ENCODE measurements at places on chromosomes 7 and 10.

GRCh38 chr10:129322933-129323820 is 143.9 kb upstream of the MGMT start:
- DNase-seq: no peak

- no peak for DNase-seq
These were observed 143.5 kb upstream of the IMMP2L start for GRCh38 chr7:111705807-111706206.

GRCh38 chr7:142168746-142169145 is 57.2 kb downstream of the MGAM2 start:
- DNase-seq: no peak

GRCh38 chr10:75408911-75409885 is 7.6 kb upstream of the ZNF503 start:
- DNase-seq: peak; percentile 85

DNA sequence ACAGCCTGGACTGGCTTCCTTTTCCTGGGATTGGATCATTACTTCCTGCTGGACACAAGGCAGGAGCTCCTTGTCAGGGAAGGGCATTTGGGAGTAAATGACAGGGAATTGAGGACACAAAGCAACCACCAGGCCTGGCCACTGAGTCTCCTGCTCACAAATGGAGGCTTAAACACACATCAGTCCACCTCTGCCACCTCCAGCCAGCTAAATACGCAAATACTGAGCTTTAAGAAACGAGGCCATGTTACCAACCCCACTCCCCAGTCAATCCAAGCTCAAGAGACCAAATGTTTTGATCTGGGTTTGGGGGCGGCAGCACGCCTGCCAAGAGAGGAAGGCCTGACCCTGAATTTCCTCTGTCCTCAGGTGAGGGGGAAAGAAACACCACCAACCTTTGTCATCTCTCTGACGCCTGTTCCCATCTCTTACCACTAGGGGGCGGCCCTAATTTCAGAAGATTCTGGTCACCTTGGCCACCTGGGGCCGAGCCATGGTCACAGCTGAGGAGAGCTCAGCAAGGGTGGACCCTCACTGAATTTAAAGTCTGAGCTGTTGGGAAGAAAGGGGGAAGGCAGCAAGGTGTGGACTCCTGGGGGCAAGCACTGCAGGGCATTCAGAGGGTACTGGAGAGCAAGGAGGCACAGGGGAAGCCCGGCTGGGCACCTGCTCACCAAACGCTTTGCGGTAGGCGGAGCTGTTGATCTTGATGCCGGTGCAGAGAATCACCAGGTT is 16.5 kb downstream of the AIFM2 start:
- DNase-seq: no peak

- DNase-seq: no peak
These were observed 290.3 kb downstream of the TNS3 start for GRCh38 chr7:47291461-47292081.

- no peak for DNase-seq
These were observed 11.9 kb downstream of the STEAP1B start for GRCh38 chr7:22487978-22488642.

- no peak for DNase-seq
These were observed 24.0 kb upstream of the GTF2I start for GRCh38 chr7:74633451-74633921.

GRCh38 chr10:3783682-3784432 is 1.2 kb downstream of the KLF6 start:
- DNase-seq: no peak

GRCh38 chr10:86205306-86206239 is 161.0 kb downstream of the GRID1 start:
- peak; percentile 71 for DNase-seq

- DNase-seq: no peak
These were observed 594.4 kb upstream of the VSTM2A start for GRCh38 chr7:53947732-53948131.

DNA sequence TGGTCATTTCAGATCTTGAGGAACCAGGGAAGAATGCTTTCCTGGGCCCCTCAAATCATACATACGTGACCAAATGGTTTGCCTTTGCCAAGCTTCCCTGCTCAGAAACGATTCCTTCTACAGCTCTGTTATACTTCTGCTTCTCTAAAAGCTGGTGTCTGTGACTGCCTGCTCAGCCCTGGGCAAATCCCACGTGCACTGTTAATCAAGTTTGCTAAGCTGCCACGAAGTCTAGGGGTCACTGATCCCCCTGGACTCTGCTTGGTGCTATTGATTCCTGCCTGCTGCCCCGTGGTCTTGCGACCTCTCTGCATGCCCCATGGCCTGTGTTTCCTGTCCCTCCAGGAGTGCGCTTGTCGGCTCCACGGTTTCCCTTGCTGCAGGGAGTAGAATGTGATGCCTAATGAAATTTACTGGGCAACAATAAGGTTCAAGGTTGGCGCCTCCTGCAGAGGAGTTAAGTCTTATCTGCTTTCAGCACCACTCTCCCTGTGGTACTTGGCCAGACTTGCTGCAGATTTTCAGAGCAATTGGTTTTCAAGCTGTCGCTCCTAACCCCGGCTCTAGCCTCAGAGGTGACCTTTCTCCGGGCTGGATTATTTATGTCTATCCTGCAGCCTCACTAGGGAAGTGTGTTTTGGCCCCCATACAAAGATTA is 201.6 kb upstream of the FZD8 start:
- no peak for DNase-seq

DNA sequence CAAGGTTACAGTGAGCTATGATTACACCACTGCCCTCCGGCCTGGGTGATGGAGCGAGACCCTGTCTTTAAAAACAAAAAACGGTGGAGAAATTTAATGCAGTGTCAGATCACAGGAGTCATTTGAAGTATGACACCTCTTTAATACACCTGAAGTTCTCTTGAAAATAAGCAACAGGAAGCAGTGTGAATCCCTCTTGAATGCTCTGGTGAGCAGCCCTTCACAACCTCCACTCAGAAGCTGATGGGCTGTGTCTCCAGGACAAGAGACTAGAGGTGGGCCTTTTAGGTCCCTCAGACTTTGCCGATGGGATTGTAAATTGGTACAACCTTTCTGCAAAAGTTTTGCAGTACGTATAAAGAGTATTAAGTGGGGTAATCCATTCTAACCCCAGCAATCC is 50.1 kb downstream of the CYP26A1 start:
- no peak for DNase-seq

DNA sequence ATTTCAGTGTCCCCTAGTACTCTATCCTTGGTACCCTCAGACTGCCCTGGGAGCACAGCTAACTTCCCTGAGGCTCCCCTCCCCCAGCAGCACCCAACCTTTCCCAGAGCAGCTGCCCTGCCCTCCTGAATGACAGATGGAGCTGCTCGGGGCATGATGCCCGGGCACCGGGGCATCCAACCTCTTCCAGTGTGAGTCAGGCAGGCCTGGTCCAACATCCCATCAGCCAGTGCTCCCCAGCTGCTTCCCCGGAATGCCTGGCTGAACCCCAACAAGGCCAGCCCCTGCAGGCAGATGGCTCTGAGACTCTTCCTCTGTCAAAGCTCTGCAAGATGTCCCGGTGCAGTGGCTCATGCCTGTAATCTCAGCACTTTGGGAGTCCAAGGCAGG is 11.9 kb upstream of the TSPAN15 start:
- DNase-seq: no peak

DNA sequence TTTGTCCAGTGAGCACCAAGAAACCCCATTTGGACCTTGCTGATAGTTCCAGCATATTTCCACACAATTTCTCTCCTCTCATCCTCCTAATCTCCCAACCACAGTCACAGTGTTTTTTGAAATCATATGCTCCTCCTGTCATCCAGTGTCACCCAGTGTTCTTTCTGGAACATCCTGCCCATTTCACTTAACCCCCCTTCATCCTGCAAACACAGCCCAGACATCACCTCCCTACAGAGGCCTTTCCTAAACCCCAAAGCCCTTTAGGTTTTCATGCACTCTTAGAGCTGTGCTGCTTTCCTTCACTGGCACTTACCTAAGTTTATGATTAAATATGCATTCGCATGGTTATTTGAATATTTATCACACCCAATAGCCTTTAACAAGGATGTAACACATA is 1158.0 kb upstream of the C7orf33 start:
- DNase-seq: no peak

DNA sequence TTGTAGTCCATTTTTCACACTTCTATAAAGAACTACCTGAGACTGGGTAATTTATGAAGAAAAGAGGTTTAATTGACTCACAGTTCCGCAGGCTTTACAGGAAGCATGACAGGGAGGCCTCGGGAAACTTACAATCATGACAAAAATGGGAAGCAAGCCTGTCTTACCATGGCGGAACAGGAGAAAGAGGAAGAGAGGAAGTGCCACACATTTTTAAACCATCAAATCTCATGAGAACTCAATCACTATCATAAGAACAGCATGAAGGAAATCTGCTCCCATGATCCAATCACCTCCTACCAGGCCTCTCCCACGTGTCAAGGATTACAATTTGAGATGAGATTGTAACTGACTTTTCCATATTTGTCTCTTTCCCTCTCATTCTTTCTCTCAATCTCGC is 9.3 kb upstream of the PNPLA8 start:
- no peak for DNase-seq

DNA sequence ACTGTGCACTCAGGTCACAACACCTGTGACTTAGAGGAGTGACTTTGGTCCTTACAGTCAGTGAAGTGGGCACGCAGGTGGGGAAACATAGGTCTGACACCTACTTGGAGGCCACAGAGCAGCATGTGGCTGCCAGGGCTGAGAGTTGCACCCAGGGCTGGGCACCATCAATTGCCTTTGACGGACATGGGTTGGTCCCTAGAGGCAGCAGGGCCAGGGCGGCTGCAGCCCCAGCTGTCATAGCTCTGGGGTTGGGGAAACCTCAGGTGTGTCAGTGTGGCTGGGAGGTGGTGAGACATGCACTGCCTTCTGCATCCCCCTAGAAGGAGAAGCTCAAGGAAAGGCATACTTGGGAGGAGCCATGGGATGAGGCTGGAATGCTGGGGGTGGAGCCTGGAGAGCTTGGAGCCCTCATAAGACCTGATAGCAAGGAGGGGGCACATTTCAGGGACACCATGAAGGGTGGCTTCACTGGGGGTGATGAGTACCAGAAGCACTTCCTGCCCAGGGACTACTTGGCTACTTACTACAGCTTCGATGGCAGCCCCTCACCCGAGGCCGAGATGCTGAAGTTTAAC is at the start of gene INMT:
Gene INMT (plus strand): TSS at position 440 of the 578 bp plus-strand sequence. CDS start 16 bp downstream, at position 456.
- DNase-seq: no peak

DNA sequence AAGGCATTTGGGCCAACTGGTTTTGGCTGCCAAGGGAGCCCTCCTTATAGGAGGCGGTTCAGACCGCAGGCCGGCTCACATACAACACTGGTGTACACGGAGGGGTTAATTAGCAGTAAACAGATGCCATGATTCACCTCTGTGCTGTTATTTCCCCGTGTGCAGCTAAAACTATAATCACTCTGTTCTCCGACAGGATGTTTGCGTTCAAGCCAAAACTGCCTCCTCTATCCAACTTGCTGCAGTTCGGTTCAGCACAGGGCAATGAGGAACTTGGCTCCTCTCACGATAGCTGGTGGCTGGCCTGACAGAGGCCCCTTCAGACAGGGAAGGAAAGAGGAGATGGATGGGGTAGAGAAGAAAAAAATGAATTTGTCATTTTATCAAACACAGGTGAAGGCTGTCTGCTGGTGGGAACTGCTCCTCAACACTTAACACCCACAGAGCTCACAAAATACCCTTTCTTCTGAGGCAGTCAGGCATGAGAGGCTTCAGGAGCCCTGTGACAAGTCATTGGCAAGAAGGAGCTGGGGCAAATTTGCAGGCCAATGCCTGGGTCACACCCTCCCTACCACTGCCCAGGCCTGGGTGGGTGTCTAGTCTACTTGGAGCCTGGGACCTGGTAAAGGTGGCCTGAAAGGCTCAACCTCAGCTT is 24.0 kb downstream of the KCNMA1 start:
- DNase-seq: no peak

DNA sequence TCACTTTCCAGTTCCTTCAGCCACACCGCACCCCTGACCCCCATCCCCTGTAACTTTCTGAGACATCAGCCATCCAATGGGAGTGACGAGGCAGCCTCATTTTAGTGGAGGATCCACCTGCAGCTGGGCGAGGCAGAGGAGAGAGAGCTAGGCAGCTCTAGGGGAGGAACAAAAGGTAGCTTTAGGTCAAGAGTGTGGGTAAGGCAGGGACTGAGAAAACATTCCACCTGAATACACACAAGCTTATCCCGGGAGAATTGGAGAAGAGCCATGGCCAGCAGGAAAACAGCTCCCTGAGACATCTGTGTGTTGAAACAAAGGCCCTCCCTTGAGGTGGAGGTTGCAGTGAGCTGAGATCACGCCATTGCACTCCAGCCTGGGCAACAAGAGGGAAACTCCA is 6.7 kb upstream of the KLRG2 start:
- DNase-seq: no peak

- DNase-seq: no peak
These were observed 131.9 kb downstream of the SDK1 start for GRCh38 chr7:3432911-3433310.

DNA sequence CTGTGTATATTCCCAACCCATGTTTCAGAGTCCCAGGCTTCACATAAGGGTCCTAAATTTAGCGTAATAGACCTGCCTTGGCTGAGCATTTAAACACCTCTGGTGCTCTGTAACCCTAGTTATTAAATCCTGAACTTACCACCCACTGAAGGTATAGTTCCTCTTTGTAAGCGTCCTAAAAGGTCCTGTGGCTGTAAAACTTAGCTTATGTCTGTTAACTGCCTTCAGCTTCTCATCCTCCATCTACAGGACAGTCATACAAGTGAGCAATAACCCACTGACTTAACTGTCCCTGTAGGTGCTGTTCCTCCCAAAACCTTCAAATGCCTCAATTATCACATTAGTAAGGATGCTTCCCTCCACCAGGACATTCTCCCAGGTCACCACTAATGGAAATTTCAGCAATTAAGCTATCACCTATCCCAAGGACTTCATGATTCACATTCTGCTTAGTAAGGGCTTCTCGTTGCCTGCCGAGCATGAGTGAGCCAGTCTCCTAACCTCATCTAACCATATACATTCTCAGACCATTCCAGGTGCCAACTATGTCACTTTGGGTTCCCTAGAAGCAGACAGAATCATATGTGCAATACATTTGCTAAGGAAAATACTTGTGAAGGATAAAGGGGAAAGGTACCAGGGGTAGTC is 55.8 kb downstream of the CASD1 start:
- DNase-seq: no peak

- no peak for DNase-seq
These were observed 516.7 kb upstream of the CELF2 start for GRCh38 chr10:10500937-10501336.

DNA sequence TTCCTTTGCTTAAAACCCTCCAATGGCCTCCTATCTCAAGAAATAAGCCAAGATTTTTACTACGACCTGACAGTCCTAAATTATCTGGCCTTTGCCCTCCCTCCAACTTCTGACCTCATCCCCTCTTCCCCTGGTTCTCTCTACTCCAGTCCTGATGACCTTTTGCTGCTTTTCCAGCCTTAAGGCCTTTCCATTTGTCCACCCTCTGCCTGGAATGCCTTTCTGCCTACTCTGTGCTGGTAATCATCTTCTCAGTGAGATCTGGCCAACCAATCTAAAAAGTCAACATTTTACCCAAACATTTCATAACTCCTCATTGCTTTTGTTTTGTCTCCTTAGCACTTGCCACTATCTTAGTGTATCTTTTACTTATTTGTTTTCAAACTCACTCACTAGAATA is 75.7 kb downstream of the VPS41 start:
- DNase-seq: no peak

- DNase-seq: no peak
These were observed 5.5 kb downstream of the CUEDC2 start for GRCh38 chr10:102426803-102427287.

GRCh38 chr7:22093001-22093400 is 147.3 kb upstream of the CDCA7L start:
- DNase-seq: no peak
